ENCODE measurements at places on chromosomes 12 and 14.

- DNase-seq = no peak
Observed at GRCh38 chr14:88868558-88869159, 44.2 kb downstream of the TTC8 start.

DNA sequence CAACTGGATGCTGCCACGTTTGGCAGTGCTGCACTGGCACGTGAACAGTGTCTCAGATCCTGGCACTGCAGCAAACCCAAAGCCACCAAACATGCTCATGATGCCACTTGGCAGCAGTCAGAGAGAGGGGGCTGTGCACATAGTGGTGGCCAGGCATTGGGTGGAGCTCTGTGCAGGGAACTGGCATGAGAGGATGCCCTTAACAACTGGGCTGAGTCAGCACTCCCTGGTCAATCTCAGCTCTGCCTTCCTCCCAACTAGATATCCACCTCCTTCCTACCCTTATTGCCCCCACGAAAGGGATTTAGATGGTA lies 37.0 kb downstream of the ZFHX2 start:
- no peak for DNase-seq

DNA sequence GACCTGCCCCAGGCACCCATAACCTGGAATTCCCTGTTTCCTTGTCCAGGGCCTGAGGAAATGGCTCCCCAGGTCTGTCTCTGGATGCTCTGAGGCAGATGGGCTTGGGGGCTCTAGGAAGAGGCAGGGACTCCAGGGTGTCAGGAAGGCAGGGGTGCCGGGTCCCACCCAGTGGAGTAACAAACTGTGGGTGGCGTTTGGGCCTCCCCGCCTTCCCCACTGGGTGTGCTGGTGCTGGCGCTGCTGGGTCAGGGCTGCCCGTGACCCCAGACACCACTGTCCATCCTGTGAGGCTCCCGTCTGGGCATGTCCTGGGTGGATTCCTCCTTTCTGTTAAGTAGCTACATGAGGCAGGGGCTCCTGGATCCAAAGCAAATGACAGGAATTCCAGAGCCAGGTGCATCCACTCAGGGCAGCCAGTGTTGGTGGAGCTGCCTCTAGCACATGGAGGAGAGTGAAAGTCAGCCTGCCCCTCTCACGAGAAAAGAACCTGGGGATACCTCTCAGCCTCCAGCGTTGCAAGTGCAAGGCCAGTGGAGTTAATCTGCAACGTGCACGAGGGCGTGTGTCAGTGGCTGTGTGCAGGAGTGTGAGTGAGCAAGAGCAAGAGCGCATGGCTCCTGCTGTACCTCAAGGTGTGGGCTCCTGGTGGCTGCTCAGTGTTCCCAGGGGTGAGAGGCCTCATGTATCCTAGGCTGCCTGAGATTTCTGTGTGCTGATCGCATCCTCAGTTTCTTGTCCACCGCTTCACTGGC lies 403.1 kb downstream of the TMEM121 start:
- no peak for DNase-seq

DNA sequence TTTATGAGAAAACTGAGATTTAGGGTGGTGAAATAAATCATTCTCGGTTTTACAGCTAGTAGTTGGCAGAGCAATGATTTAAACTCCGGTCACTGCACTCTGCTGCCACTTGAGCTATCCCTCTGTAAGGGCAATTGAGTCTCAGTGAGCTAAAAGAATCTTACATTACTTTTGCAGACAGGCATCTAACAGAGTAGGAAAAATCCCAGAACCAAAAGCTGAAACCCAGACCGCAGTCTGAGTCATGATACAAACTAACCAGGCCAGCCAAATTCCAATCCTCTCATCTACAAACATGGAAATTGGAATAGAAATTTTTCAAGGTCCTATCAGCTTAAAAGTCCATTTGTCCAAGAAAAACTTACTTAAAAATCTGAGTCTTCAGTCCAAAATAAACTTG lies 73.7 kb downstream of the ANKS1B start:
- DNase-seq = no peak

- no peak for DNase-seq
Observed at GRCh38 chr14:101025131-101025530, 121.6 kb upstream of the RTL1 start.

DNA sequence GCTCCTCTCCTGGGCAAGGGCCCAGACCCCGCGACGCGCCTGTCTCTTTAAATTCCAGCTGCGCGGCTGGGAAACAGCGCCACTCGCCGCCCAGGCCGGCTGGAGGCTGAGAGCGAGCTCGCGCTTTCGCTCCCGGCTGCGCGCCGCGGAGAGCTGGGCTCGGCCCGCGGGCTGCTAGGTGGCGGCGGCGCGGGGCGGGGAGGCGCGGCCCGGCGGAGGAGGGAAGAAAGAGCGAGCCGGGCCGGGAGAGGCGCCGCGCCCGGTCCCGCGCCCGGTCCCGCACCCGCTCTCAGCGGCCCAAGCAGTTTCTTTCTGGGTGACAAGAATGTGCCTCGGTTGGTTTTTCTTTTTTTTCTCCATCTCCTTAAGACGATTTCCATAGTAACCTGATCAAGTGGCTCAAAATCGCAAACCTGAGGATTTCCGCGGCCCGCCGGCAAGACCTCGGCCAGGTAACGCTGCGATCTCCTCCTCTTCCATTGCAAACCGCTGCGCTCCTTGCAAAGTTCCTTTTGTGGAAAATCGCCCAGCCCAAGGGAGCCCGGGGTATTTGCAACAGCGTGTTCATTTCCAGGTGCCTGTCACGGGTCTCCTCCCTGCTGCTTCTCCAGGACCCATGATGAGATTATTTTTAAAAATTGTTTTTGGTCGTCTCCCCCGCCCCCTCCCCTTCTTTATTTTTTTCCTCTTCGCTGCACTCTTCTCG lies 259.5 kb upstream of the E2F7 start:
- peak; percentile 9 for DNase-seq
